ENCODE measurements at places on chromosomes 1 and 21.

GRCh38 chr1:162367772-162368171 lies 8.9 kb downstream of the SPATA46 start:
- DNase-seq = no peak

DNA sequence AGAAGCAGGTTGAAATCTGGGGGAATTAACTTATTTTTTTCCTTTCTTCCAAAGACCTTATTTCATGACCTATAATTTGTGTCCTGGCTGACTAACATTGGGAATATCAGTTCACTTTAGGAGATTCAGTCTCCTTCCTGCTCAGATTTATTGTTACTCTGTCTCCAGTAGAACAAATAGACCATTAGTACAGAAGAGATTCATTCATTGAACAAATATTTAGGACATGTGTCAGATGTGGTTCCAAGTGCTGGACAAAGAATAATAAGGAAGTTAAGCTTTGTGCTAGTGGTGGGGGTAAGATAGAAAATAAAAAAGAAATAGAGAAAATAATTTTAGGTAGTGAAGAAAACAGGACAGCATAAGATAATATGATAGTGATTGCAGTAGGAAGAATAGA lies 20.3 kb downstream of the ZMYM4 start:
- no peak for DNase-seq

- DNase-seq = no peak
Measured at GRCh38 chr1:45840704-45841103, 37.3 kb downstream of the MAST2 start.

- no peak for DNase-seq
Measured at GRCh38 chr1:117802531-117803257, 126.7 kb downstream of the GDAP2 start.

DNA sequence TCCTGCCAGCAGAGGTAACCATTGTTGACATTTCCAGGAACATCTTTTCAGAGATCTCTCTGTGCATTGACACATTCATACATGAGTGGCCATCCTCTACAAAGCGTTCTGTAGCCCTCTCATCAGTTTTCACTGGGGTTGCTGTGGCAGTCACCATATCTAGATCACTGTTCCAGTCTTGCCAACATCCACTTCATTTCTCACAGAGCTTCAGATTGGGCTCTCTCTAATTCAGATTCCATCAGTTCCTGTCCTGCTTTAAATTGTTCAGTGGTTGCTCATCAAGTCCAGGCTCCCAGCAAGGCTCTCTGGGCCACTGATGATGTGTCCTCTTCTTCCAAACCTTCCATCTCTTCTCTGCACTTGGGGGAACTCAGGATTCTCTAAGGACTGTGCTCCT lies 173.7 kb downstream of the KCNJ6 start:
- DNase-seq = no peak

DNA sequence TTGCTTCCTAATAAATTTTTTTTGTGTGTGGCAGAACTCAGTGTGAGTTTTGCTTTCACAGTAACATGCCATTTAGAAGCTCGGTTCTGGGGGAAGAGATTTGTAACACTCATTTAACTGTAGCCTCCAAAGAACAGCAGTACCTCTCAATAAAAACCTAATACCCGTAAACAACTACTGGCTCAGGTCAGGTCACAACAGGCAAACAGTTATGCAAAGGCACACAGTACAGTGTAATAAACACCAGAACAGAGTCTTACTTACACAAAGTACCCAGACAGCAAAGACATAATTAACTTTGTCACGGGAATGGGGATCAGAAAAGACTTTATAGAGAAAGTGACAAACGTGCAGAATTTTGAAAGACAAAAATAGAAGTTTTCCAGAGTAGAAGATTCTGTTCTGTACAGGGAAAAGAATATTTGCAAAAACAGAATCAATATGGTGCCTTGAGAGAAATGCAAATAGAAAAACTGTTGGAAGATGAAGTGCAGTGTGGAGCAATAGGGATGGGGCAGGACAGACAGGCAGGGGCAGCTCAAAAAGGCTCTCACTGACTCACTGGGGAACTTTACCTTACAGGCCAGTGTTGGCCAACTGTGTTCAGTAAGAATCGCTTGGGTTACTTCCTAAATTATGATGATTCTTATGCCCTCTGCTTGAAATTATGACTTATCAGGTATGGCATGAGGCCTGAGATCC lies 38.8 kb downstream of the EGLN1 start:
- no peak for DNase-seq

GRCh38 chr21:16402752-16403151 lies 673.0 kb downstream of the USP25 start:
- DNase-seq = no peak

GRCh38 chr1:217052626-217053025 lies 329.4 kb upstream of the ESRRG start:
- no peak for DNase-seq

DNA sequence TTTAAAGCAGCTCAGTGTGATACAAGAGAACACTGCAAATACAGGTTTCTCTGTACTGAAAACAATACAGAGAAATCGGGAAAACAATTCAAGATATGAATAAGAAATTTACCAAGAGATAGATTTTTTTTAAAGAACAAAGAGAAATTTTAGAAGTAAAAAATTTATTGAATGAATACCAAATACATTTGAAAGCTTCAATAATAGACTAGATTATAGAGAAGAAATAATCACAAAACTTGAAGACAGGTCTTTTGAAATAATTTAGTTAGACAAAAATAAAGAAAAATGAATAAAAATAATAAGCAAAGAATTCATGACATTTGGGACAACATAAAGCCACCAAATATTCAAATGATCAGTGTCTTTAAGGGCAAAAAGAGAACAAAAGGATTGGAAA lies 13.6 kb upstream of the FMO4 start:
- no peak for DNase-seq

- DNase-seq = no peak
Measured at GRCh38 chr21:41638201-41638790, 128.6 kb downstream of the RIPK4 start.

DNA sequence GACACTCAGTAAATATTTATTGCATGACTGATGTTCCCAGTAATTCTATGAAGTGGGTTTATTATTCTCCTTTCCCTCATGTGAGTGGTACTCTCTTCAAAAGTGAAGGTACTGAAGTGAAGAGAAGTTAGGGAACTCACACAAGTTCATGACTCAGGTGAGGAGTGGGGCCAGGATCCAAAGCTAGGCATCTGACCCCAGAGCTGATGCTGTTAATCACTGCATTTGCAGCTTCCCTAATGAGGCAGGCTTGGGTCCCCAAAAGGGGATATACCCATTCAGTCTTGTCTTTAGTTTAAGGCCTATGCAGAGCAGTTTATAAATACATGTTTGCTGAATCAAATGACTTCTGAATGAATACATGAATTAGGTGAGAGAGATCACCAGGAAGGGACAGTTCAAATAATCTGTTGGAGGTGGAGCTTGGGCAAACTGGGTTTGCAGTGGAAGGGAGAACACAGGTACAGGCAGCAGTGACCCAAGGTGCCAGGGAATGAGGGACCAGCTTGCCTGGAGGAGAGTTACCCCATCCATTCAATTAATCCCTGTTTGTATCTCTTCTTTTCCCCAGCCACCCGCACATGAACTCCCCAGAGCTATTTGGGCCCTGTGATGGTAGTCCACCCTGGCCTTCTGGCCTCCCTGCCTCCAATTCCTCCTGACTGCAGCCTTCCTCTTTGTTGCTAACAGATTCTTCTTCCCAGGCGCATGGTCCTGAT lies 2.0 kb downstream of the CD58 start:
- DNase-seq = no peak

- DNase-seq = no peak
Measured at GRCh38 chr1:204887846-204888245, 17.2 kb downstream of the NFASC start.

- DNase-seq = peak; percentile 78
Measured at GRCh38 chr1:67053785-67054772, at the start of gene SLC35D1. SLC35D1 (minus strand) TSS chr1:67054148; CDS start chr1:67054013, 135 bp downstream.

DNA sequence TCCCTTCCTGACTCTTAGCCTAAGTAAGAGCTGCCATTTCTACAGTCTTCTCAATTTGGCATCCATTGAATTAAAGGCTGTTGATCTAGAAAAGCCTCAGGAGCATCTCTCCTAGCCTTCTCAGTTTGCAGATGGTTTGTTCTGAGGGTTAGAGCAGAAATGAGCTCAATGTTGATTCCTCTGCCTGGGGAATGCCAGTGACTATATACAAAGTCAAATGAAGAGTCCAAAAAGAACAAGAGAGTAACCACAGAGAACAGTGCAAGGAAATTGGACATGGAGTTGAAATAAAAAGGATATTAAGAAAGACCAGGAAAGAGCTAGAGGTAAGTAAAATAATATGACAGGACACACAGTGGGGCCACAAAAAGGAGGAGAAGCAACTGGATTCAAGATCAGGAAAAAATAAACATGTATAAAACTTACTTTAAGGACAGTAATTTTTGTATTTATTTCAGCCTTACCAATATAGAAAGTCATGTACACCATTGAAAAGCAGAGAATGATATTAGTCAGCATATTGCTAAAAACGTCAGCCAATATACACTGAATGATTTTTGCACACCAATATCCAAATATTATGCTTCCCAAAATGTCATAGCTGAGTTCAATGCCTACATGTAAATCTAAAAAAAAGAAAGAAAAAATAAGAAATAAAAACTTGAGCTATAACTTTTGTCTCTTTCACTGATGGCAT lies 21.3 kb downstream of the SLC9C2 start:
- DNase-seq = no peak

GRCh38 chr1:25804964-25805862 lies 5.2 kb downstream of the SELENON start:
- DNase-seq = no peak

DNA sequence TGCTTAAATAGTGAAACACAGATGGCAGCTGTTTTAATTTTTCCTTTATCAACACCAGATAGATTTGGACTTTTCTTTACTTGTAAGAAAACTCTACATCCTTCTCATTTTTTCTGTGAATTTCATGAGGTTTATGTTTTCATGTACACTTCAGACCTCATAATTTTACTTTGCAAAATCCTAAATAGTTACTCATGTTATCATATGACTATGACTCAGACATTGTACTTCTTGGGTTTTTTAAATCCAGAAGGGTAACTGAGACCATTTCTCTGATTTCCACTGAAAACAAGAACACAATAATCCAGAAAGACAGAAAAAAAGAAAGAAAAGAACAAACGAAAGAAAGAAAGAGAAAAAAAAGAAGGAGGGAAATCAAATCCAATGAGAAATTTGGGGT lies 1021.6 kb downstream of the NCAM2 start:
- no peak for DNase-seq

DNA sequence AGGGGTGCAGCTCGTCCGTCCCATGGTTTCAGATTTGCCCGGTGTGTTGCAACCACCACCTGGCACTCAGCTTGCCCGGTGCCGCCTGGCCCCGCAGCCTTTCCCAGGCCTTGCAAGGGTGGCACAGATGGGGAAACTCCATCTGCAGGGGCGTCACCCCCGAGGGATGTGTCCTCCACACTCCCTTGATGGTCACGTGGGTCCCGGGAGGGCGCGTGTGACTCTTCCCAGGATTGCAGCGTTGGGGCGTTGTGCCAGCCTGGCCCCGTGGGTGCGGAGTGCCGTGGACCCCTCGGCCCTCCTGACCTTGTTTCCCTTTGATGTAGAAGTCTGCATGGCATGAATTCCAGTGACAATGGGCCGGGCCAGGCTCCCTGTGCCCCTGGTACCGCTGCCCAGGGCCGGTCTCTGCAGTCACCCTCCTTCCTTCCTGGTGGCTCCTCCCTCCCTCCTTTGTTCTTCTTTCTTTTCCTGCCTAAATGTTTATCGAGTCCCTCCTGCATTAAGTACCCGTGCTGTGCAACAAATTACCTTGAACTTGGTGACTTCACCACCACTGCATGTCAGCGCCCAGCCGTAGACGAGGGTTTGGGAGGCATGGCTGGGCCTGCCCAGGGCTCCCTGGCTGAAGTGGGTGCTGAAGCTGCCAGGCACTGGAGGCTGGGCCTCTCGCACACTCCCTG lies 22.9 kb downstream of the RRP1 start:
- DNase-seq = no peak

- DNase-seq = no peak
Measured at GRCh38 chr1:85427331-85427730, 37.6 kb downstream of the DDAH1 start.

GRCh38 chr21:43927591-43928221 lies 62.7 kb downstream of the AGPAT3 start:
- no peak for DNase-seq

GRCh38 chr1:171794085-171794484 lies 12.6 kb downstream of the METTL13 start:
- no peak for DNase-seq

GRCh38 chr1:20785907-20786252 lies 1.2 kb downstream of the HP1BP3 start:
- no peak for DNase-seq

GRCh38 chr1:183285746-183286145 lies 99.7 kb downstream of the LAMC2 start:
- no peak for DNase-seq

GRCh38 chr1:59266180-59266926 lies 30.5 kb upstream of the FGGY start:
- no peak for DNase-seq
